ENCODE measurements at places on chromosomes 4 and X.

- peak overlapping the region; percentile 94 for H3K4me3 ChIP-seq
- peak; percentile 42 for DNase-seq
- peaks cover 6% of the 10 kb centered on the region for H3K36me3 ChIP-seq
- no peaks in the 10 kb centered on the region for H3K27me3 ChIP-seq
- H3K4me1 ChIP-seq: peaks cover 16% of the 10 kb centered on the region
These were observed 934 bp upstream of the SEC31A start for GRCh38 chr4:82891707-82892466.

DNA sequence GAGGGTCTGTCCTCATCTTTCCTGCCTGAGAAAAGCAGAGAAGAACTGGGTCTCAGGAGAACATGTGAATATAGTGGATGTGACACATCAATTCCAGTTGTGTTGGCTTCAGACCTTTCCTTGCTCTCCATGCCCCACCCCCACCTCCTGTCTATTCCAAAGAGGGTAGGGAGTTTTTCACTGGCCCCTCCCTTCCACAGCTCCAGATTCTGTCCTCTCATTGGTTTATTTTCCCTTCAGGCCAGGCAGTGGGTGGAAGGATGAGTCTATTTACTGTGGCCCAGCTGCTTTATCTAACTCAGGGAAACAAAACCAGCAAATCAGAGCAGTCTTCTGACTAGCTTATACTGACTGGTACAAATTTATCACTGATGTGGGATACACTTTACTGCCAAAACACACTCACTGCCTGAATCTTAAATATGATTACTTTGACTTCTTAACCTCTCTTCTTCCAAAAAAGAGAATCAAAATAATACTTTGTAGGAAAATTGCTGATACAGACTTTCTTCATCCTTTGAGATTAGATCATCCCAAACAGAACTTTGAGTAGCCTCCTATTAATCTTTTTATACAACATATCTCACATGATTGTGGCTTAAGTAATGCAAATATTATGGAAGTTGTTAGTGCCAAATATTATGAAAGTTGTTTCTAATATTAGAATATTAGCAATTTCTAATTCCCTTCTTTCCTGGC lies 221.2 kb downstream of the MID1 start:
- H3K27ac ChIP-seq: no peak overlapping the region
- H3K36me3 ChIP-seq: no peaks in the 10 kb centered on the region
- H3K4me3 ChIP-seq: no peak overlapping the region
- H3K27me3 ChIP-seq: no peaks in the 10 kb centered on the region

DNA sequence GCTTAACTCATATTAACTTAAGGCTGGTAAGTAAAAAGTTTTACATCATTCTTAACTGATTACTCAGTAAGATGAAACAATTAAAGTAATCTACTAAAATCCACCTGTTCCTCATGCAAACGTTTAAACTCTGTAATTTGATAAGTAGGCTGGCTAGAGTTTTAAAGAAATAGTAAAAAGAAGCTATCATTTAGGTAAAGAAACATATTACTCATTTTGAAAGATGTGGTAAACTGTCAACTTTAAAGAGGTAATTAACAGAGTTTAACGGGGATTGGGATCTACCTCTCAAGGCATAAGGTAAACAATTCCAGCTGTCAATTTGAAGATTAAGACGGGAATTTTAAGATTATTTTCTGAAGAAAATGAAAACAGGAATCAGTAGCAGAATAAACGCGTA lies 9.8 kb downstream of the GNPDA2 start:
- no peaks in the 10 kb centered on the region for H3K4me1 ChIP-seq
- H3K4me3 ChIP-seq: no peak overlapping the region
- H3K36me3 ChIP-seq: no peaks in the 10 kb centered on the region
- no peak for DNase-seq
- no peaks in the 10 kb centered on the region for H3K27me3 ChIP-seq

- no peak overlapping the region for H3K27ac ChIP-seq
- no peak overlapping the region for H3K4me3 ChIP-seq
- no peaks in the 10 kb centered on the region for H3K27me3 ChIP-seq
- DNase-seq: no peak
These were observed 67.7 kb downstream of the INPP4B start for GRCh38 chr4:142778430-142778829.

GRCh38 chr4:118390121-118390520 lies 37.3 kb upstream of the PRSS12 start:
- no peaks in the 10 kb centered on the region for H3K27me3 ChIP-seq
- no peak overlapping the region for H3K4me3 ChIP-seq
- no peaks in the 10 kb centered on the region for H3K4me1 ChIP-seq
- H3K27ac ChIP-seq: no peak overlapping the region
- no peaks in the 10 kb centered on the region for H3K36me3 ChIP-seq

GRCh38 chr4:171857302-171858012 lies 44.3 kb downstream of the GALNTL6 start:
- H3K4me1 ChIP-seq: no peaks in the 10 kb centered on the region
- no peaks in the 10 kb centered on the region for H3K27me3 ChIP-seq
- no peak for DNase-seq
- no peaks in the 10 kb centered on the region for H3K36me3 ChIP-seq

- no peaks in the 10 kb centered on the region for H3K4me1 ChIP-seq
- H3K4me3 ChIP-seq: no peak overlapping the region
- no peaks in the 10 kb centered on the region for H3K36me3 ChIP-seq
- H3K27ac ChIP-seq: no peak overlapping the region
These were observed 75.9 kb upstream of the CAMK2D start for GRCh38 chr4:113837397-113837796.

DNA sequence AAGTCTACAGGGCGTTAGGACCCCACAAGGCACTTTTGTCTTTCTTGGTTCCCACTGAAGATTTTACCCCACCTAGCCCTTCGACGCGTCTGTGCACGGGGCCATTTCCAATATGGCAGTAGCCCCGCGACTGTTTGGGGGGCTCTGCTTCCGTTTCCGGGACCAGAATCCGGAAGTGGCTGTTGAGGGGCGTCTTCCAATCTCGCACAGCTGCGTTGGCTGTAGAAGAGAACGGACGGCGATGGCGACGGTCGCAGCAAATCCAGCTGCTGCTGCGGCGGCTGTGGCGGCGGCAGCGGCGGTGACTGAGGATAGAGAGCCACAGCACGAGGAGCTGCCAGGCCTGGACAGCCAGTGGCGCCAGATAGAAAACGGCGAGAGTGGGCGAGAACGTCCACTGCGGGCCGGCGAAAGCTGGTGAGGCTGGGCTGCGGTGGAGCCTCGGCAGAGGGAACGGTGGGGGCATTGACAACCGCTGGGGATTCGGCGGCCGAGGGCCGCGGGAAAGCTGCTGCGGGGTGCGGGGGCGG lies at the start of gene USP11:
USP11 (plus strand) TSS at position 207 of the 530 bp plus-strand sequence; CDS start at position 242, 35 bp downstream.
- H3K36me3 ChIP-seq: peaks cover 3% of the 10 kb centered on the region
- H3K27me3 ChIP-seq: no peaks in the 10 kb centered on the region
- H3K4me3 ChIP-seq: peak within 1 kb of the TSS; percentile 91
- peak within 1 kb of the TSS; percentile 100 for H3K27ac ChIP-seq

GRCh38 chrX:12978205-12979025 lies 3.5 kb downstream of the TMSB4X start:
- no peaks in the 10 kb centered on the region for H3K4me1 ChIP-seq
- peak; percentile 49 for DNase-seq
- H3K27me3 ChIP-seq: no peaks in the 10 kb centered on the region
- no peak overlapping the region for H3K4me3 ChIP-seq
- peak overlapping the region; percentile 90 for H3K27ac ChIP-seq

DNA sequence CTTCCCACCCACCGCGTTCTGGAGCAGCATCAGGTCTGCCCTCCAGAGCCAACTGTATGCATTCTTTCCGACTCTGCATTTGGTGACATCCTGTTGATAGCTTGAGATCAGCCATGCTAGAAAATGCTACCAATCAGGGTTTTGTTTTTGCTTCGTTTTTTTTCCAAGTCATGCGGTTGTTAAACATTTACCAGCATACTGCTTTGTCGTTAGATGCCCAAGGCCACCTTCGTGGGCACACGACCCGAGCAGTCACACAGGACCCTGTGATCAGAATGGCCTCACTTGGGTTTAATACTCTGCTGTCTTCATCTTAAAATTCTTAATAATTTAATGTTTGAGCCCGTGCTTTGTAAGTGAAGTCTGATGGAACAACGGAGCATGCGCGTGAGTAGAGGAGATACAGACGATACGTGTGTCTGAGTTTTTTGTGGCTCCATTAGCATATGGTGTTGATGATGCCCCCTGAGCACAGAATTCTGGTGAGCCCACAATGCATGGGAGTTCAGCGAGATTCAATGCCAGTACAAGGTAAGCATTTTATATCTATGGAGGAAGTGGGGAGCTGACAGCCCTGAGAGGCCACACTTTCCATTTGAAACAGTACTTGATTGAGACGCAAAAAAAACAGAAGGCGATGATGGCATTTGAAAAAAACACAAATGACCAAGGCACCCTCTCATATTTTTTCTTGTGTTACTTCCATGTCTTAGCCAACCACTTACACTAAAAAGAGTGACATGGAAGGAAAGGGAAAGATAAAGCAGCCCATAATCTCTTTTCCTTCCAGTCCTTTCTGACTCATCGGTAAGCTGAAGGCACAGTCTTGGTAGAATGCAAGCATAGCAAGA lies 323.6 kb downstream of the BCOR start:
- no peaks in the 10 kb centered on the region for H3K27me3 ChIP-seq
- peak; percentile 25 for DNase-seq
- H3K4me3 ChIP-seq: peak overlapping the region; percentile 8
- H3K4me1 ChIP-seq: peaks cover 7% of the 10 kb centered on the region
- no peaks in the 10 kb centered on the region for H3K36me3 ChIP-seq
- H3K27ac ChIP-seq: no peak overlapping the region

- H3K4me3 ChIP-seq: no peak overlapping the region
- H3K27ac ChIP-seq: no peak overlapping the region
- H3K4me1 ChIP-seq: no peaks in the 10 kb centered on the region
- H3K27me3 ChIP-seq: no peaks in the 10 kb centered on the region
- no peak for DNase-seq
These were observed 375.6 kb upstream of the EPHA5 start for GRCh38 chr4:66045913-66046312.

DNA sequence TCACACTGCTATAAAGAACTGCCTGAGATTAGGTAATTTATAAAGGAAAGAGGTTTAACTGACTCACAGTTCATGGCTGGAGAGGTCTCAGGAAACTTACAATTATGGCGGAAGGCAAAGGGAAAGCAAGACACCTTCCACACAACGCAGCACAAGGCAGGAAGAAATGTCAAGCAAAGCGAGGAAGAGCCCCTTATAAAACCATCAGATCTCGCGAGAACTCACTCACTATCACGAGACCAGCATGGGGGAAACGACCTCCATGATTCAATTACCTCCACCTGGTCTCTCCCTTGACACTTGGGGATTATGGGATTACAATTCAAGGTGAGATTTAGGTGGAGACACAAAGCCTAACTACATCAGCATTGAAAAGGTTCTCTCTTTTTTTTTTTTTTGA lies 39.6 kb downstream of the PALLD start:
- no peaks in the 10 kb centered on the region for H3K4me1 ChIP-seq
- no peak overlapping the region for H3K4me3 ChIP-seq
- DNase-seq: no peak
- no peaks in the 10 kb centered on the region for H3K36me3 ChIP-seq

DNA sequence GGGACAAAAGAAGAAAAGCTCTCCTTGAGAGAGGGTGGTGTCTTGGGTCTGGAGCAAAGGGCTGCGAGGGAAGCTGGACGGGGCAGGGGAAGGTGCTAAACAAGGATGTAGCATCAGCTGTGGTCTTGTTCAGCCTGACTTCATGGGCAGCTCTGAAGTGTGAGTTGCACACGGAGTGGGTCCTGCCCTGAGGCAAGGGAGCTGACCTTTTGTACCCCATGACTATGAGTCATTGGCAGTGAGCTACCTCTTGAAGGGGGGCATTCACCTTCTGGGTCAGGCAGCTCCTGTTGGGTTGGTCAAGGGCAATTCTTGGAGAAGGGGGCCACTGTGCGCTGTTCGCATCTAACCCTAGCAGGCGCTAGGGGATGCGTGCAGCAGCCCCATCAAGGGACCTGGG lies 151.8 kb downstream of the SMIM20 start:
- H3K27me3 ChIP-seq: no peaks in the 10 kb centered on the region
- DNase-seq: no peak
- H3K4me3 ChIP-seq: no peak overlapping the region
- no peak overlapping the region for H3K27ac ChIP-seq

GRCh38 chr4:36332023-36332781 lies 50.8 kb downstream of the DTHD1 start:
- no peak for DNase-seq
- no peaks in the 10 kb centered on the region for H3K27me3 ChIP-seq
- H3K4me3 ChIP-seq: no peak overlapping the region
- H3K27ac ChIP-seq: no peak overlapping the region
- H3K36me3 ChIP-seq: no peaks in the 10 kb centered on the region

- H3K36me3 ChIP-seq: no peaks in the 10 kb centered on the region
- DNase-seq: no peak
- H3K27me3 ChIP-seq: no peaks in the 10 kb centered on the region
These were observed 670.6 kb upstream of the ATOH1 start for GRCh38 chr4:93157986-93158385.

- H3K36me3 ChIP-seq: no peaks in the 10 kb centered on the region
- H3K4me1 ChIP-seq: peaks cover 2% of the 10 kb centered on the region
- H3K27me3 ChIP-seq: no peaks in the 10 kb centered on the region
- peak; percentile 73 for DNase-seq
These were observed 8.8 kb upstream of the MGST2 start for GRCh38 chr4:139656614-139657486.

GRCh38 chrX:17323397-17323796 lies 51.6 kb upstream of the NHS start:
- no peak overlapping the region for H3K4me3 ChIP-seq
- no peak overlapping the region for H3K27ac ChIP-seq
- H3K4me1 ChIP-seq: no peaks in the 10 kb centered on the region
- no peak for DNase-seq
- H3K27me3 ChIP-seq: no peaks in the 10 kb centered on the region

DNA sequence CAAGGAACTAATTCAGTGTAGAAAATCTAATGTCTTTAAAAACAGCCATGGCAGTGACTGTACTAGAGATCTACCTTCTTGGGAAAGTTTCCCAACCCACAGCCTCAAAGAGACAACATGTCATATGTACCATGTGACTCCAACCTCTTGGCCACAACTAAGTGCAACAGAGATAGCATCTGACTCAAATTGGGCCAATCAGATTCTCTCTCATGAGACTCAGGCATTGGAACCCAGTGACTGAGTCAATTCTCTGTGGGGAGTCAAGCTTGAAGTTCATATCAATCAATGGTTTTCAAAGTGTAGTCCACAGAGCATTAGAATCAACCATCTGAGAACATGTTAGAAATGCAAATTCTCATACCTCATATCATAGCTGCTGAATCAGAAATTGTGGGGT lies 123.3 kb downstream of the MBNL3 start:
- H3K27me3 ChIP-seq: no peaks in the 10 kb centered on the region
- no peak overlapping the region for H3K27ac ChIP-seq
- no peaks in the 10 kb centered on the region for H3K36me3 ChIP-seq
- DNase-seq: no peak
- no peaks in the 10 kb centered on the region for H3K4me1 ChIP-seq

- H3K4me1 ChIP-seq: no peaks in the 10 kb centered on the region
- H3K27ac ChIP-seq: no peak overlapping the region
- H3K27me3 ChIP-seq: no peaks in the 10 kb centered on the region
- H3K36me3 ChIP-seq: no peaks in the 10 kb centered on the region
- no peak for DNase-seq
These were observed 131.9 kb downstream of the ANXA5 start for GRCh38 chr4:121564840-121565375.

- H3K4me3 ChIP-seq: no peak overlapping the region
- no peaks in the 10 kb centered on the region for H3K27me3 ChIP-seq
- no peak overlapping the region for H3K27ac ChIP-seq
- DNase-seq: peak; percentile 19
These were observed 97.4 kb downstream of the COL4A5 start for GRCh38 chrX:108537005-108537404.

Measured in small intestine (tissue), 16 donors.